NCI-H2029 treated with DMSO at 0.1 percent for 48 hours (cell line): ENCODE measurements at places on chromosomes 5 and 9.

- DNase-seq: no peak
Observed at GRCh38 chr5:177458912-177459350, 12.3 kb downstream of the PRR7 start.

GRCh38 chr5:2415678-2416077 lies 335.8 kb downstream of the IRX2 start:
- no peak for DNase-seq

DNA sequence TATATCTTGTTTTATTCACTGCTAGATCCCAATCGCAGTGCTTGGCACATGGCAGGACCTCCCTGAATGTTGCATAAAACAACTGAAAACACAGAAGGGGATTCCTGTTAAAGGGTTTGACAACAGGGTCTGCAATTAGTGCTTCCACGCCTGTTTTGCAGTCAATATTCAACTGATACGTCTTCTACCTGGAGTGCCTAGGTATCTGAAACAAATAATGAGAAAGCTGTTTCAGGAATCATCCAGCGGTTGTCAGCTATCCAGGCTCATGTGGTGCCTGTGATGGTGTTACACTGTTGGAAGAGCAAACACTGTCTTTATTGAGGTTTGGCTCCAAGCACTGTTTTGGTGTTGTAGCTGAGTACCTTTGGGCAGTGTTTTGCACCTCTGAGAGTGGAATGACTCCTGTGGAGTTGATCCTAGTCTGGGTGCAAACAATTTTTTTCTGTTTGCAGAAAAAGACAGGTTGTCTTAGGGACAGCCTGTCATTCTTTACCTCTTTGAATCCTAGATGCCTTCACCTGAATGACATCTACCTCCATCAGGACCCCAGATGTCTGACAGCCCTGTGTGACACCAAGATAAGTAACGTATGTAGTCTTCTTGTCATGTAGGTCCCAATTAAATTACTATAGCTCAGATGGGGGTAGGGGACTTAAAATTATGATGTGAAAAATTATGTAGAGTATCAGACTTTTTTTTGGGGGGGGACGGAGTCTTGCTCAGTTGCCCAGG lies 14.8 kb upstream of the MATR3 start:
- DNase-seq: no peak

GRCh38 chr9:134592819-134593200 lies 48.8 kb upstream of the COL5A1 start:
- no peak for DNase-seq

DNA sequence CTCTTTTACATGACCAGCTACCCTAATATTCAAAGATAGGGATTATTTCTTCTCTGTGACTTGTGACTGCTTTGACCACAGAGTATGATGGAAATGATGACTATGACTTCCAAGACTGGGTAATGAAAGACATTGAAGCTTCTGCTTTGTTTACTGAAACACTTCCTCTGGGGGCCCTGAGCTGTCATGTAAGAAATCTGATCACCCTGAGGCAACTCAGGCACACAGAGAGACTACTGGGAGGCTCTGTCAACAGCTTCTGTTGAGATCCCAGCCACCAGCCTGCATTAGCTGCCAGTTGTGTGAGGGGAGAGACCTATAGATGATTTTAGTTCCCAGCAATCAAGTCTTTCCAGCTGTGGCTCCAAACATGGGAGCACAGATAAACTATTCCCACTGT lies 76.5 kb downstream of the KCTD16 start:
- DNase-seq: no peak

GRCh38 chr9:105205787-105206495 lies 38.5 kb upstream of the SLC44A1 start:
- DNase-seq: no peak

DNA sequence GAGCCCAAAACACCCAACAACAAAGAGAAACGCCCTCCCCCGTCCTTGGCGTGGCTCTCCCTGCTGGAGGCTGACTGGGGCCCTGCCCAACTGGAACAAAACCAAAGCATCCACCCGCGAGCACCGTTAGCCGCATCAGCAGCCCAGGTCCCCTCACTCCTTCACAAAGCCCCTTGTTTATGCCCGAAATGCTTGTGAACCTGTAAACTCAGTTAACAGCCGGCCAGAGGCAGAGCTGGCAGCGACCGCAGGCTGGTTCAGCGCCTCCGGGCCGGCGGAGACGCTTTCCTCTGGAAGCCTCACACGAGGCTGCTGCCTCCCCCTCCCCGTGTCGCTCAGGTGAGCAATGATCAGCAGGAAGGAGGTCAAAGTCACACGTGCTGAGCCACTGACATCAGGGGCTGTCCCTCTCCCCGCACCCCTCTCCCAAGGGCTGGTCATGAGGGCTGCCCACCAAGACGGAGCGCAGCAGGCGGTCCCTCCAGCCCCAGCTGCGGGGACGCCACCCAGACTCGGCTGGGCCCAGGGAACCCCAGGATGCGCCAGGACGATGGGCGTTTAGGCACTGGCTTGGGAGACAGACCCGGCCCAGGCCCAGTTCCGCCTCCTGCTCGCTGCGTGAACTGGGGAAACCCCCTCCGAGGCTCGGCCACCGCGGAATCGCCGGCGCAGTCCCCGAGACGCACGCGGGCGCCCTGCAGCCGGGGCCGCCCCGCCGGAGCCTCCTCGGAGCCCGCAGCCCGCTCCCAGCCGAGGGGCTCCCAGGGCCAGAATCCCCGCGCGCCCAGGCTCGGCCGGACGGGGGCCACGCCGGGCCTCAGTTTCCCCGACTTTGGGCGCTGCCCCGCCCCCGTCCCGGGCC lies 563 bp downstream of the SNAPC4 start:
- no peak for DNase-seq

DNA sequence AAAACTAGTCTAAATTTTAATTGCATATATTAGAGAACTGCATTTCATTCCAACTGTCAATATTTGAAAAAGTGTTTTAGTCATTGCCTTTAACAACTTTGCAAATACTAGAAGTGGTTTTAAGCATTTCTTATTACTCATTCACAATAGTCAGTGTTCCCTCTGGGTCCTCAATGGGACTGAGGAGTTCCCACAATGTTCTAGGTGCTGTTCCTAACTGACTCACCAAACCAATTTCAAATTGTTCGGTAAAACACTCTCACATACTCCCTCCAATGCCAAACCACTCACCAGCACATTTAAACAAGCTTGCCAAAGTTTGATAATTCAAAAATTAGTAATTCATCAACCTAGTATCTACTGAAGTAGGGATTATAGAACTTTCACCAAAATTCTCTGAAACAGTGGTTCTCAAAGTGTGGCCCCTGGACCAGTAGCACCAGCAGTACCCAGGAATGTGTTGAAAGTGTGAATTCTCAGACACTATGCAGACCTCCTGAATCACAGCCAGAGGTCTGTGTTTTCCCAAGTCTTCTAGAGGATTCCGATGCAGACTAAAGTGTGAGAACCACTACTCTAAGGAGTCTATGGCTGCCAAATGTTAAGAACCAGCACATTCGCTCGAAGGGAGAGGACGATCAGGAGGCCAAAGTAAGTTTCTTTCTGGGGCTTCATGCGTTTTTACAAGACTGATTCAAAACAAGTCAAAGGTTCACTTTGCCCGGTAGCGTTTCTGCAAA lies 72.8 kb downstream of the APBA1 start:
- DNase-seq: no peak

DNA sequence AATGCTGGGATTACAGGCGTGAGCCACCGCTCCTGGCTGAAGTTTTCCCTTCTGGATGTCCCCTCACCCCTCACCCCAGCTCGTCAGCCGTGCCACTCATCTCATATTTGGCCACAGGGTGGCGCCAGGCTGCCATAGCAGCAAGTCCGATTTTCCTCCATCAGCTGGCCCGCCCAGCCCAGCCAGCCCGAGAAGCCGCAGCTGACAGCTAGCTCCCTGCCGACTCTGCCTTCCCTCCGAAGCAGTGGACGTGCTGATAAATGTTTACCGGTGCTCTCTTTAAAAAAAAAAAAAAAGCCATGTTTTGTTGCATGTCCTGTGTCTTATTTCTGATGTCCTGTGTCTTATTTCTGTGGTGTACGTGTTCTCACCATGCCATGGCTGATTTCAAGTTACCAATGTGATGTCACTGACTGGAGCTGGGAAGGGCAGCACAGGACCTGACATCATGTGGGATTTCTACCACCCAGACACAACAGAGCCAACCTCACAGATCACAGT lies 58.3 kb downstream of the PFDN1 start:
- DNase-seq: peak; percentile 63

DNA sequence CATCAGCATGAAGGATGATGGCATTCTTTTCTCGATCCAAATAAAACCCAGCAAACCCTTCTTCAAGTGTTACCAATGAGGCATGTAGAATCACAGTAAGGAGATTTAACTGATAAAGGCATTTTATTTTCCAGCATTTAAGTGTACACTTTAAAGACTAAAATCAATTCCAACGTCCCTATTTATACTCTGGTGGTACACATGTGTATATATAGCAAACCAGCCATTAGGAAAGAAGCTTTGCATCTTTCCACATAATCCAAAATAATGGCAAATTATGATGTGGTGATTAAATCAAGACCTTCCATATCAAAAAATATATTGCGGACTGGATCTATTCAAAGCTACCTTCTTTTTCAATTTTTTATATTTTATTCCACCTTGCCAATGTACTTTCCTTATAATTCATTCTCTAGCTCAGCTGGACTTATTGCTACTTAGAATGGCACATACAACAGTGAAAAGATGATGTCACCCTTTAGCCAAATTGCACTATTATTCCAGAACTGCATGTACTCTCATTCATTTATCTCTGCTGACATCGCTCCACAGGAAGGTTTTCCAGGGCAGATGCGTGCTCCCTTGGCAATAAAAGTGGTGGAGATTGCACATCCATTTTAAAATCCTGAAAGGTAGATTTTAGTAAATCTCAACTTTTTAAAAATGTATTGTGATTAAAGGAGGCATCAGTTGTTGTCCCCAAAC lies 63.3 kb upstream of the SLC30A5 start:
- DNase-seq: no peak

DNA sequence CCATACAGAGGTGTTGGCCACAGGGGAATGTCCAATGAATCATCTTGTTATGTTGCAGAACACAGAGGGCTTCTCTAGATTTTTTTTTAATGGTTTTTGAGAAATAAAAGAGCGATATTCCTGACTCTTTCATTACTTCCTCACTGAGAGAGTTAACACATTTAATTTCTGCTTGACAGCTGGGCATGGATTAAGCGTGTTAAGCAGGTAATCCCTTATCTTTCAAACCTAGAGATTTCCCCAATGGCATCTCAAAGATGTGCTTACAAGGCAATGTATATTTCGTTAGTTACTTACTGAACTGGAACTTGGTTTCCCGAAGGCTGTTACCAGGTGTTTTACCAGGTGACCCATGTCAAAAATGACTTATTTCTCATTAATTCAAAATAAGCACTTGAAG lies 21.8 kb upstream of the ADCY2 start:
- DNase-seq: no peak

DNA sequence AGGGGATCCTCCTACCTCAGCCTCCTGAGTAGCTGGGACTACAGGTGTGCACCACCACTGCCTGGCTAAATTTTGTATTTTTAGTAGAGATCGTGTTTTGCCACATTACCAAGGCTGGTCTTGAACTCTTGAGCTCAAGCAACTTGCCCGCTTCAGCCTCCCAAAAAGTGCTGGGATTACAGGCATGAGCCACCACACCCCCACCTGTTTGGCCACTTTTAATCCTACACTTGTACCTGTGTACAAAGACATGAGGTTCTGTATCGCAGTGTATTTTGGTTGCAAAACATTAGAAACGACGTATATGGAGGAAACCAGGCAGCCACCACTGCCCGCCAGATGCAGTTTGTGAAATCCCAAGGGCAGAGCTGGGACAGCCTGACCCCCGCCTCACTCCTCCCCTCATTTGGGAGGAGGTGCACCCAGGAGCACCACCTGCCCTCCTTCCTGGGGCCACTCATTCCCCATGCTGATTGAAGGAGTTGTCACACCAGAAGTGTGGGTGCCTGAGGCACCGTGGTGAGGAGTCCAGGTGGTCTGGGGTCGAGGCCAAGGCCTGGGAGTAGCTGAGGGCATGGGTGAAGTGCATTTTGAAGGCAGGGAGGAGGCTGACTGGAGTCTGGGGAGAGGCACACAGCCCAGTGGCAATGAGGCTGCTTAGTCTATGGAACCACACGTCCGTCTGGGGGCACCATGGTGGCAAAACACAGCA lies 39.3 kb upstream of the OLFM1 start:
- no peak for DNase-seq

- no peak for DNase-seq
Observed at GRCh38 chr5:154868702-154869101, 10.3 kb downstream of the CNOT8 start.

DNA sequence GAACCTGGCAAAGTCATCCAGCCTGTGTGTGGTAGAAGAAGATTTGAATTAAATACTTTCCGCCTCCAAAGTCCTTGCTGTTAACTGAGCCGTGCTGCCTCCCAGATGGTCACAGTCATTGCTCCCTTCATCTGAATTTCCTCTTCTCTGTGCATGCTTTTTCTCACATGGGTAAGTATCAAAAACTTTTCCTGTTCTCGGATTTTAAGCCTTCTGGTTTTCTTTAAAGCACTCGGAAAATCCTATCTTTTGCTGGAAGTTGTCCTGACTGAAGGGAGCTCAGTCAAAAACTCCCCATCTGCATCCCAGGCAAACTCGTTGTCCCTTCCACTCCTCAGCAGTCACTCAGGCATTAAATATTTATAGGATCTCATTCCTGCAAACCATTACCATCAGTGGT lies 290.0 kb upstream of the PIK3R1 start:
- no peak for DNase-seq

GRCh38 chr9:7081065-7081600 lies 323.4 kb downstream of the KDM4C start:
- DNase-seq: no peak

GRCh38 chr5:134114886-134115805 lies 665 bp downstream of the TCF7 start:
- DNase-seq: no peak

DNA sequence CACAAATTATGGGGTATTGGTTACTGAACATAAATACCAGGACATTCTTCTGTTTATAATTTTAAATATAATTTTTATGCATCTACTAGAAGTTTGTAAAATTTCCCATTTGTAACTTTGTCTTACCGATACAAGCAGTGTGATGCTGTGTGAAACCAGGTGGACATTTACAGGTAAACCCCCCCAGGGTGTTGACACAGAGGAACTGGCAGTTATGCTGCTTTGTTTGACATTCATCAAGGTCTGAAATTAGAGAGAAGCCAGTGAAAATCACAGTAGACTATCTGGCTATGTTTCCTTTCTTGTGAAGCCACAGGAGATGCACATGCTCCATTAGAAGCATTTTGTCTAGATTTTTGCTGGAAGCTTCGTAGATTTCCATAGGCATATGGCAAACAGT lies 190.9 kb downstream of the SLC12A2 start:
- no peak for DNase-seq

- DNase-seq: no peak
Observed at GRCh38 chr5:14202462-14202861, 59.3 kb downstream of the TRIO start.

DNA sequence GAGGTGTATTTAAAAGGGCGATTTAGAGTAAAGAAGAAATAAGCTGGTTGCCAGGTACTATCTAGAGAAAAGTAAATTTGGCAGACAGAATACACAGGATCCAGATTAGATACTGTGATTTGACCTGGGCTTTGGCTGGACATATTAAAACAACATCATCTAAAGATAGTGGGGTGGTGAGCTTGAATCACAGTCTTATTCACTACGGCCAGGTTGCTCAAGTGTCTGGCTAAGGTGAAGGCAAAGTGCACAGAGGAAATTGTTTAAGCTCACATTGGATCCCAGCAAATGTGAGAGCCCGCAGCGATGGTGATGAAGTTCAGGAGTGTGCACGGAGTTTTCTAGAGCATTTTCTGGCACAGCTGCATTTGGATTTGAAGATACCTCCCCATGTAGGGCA lies 398.2 kb upstream of the MEF2C start:
- DNase-seq: no peak

- DNase-seq: no peak
Observed at GRCh38 chr5:38463634-38464521, 92.6 kb downstream of the LIFR start.
